Activated CD8-positive, alpha-beta memory T cell treated with anti-CD3 and anti-CD28 coated beads, Interleukin-2, amount 50 U/mL, for 48 hours (primary cell): ENCODE measurements at places on chromosomes 6 and 20.

- no peak for DNase-seq
Observed at GRCh38 chr6:96675597-96675996, 112.7 kb downstream of the FHL5 start.

- no peak for DNase-seq
Observed at GRCh38 chr6:160065200-160065599, 56.4 kb upstream of the SLC22A1 start.

DNA sequence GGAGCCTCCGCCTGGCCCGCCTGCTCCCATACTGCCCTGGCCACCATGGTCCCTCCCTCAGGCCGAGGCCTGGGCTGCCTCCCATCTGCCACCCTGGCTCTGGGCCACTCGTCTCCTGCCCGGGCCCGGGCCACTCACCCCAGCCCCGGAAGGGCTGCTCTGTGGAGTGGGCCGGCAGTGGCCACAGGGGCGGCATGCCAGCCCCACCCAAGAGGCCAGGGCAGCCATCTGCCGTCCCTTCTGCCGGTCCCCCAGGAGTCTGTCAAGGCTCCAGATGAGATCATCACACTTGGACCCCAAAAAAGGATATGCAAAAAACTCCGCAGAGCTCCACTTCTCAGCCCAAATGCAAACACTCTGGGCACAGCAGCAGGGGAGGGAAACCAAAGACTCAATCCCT, 23.8 kb upstream of the TLDC2 start:
- no peak for DNase-seq

GRCh38 chr6:131744432-131745287, 33.8 kb upstream of the CTAGE9 start:
- no peak for DNase-seq

GRCh38 chr6:154112181-154112809, 73.3 kb downstream of the OPRM1 start:
- no peak for DNase-seq

DNA sequence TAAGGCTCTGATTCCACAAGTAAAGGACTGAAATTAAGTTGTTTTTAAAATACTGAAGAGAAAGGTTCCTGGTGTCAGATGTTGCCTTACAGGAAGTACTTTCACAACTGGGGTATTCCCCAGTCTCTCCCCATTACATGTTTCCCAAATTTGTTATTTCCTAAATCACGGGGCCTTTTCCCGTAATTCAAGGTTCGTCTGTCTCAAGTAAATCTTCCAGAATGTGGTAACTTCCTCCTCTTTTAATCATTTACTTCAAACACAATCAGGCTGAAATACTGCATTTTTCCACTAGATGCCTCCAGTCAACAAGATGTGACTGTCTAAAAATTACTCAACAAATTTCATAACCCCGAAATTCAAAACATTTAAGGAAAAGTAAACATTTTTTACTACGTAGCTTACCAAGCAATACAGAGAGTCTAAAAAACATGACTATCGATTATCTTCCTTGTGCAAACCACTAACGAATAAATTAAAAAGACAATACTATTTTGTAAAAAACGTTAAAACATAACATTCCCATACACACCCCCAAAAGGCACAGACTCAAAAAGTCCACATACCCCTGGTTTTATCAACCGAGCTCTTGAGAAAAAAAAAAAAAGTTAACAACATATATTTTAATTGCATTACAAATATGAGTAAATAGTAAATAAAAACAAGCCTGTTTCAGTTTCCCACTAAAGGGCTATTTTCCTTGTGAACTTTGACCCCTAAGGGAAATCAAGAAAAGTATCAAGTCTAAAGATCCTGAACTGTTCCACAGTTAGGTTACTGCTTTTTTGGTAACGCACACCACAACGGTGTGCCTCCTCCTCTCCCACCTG, 1.7 kb downstream of the SOD2 start:
- DNase-seq = no peak
